ENCODE measurements at places on chromosomes 5 and 9. TPM values are rescaled to one million over a fixed set of nuclear protein-coding genes. Genes with fewer than 3 reads are reported as not detected.

GRCh38 chr9:122016309-122016708, 76.8 kb downstream of the TTLL11 start:
- DNase-seq = peak; percentile 38

DNA sequence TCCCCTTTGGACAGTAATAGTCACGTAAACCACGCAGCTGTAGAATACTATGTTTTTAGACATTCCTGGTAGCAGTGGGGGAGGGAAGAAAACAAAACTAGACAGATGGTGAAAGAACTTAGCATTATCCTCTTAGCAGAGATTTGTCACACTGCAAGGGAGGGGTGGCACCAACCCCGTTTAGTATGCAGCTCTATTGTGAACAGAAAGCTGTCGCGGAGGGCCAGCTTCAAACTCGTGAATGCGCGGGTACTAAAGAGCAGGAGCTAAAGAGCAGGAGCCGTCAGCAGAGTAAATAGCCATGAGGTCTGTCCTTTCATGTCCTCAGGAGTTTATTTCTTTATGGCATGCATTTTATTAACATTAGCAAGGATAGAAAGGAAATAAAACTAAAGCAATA, 141.9 kb upstream of the SLC12A2 start:
- DNase-seq = peak; percentile 52

DNA sequence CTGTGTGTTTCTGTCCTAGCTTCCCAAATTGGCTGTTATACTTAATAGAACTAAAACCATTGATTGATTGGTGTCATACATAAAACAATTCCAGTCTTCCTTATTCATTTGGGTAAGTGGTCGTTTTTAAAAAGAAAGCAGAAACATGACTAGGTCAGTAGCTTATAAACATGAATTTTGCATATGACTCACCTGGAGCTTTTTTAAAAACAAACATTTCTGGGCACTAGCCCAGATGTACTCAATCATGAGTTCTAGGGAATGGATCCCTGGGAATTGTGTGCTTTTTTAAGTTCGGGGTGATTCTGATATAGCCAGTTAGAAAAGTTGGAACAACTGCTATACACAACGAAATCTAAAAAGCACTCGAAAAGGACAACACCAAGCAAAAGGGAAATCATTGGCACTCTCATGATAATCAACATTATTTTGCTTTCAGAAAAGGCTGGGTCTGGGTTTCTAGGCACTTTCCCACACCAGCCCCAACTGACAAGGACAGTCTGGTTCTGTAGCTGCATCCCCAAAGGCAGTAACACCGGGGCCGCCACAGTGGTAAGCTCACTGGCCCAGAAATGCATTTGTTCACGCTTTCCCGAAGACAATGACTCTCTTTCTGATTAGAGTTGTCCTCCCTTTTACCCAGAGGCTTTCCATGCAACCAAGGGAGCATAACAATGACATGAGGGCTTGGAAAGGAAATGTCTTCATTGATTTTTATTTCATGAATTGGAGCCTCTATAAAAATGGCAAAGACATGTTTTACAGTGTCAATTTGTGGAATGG, 664.9 kb upstream of the WWC1 start:
- DNase-seq = no peak

The LCP2 gene
- total RNA-seq = 0.22 TPM

The PRXL2C gene
- 23.5 TPM for total RNA-seq

The GFI1B gene
- total RNA-seq = not detected

- DNase-seq = no peak
Observed at GRCh38 chr9:117952581-117952980, 248.4 kb downstream of the TLR4 start.

The PCDHB3 gene
- total RNA-seq = 0.60 TPM

The ZBTB6 gene
- 14.3 TPM for total RNA-seq

DNA sequence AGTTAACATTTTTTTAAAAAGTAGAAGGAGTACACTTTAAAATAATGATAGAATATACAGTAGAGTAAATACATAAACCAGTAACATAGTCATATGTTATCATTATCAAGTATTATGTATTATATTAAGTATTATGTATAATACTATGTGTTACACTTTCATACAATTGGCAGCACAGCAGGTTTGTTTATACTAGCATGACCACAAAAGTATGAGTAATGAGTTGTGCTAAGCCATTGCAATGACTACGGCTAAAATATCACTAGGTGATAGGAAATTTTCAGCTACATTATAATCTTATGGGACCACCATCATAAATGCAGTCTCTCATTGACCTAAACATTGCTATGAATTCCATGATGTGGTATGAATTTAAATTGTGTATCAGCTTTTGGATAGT, 506.0 kb downstream of the HTR1A start:
- DNase-seq = no peak

- DNase-seq = peak; percentile 46
Observed at GRCh38 chr9:115944166-115944948, 209.2 kb upstream of the PAPPA start.

The CD14 gene
- total RNA-seq = 1.1 TPM

GRCh38 chr5:149298842-149299404, 27.3 kb downstream of the AFAP1L1 start:
- DNase-seq = peak; percentile 97

- peak; percentile 74 for DNase-seq
Observed at GRCh38 chr9:132169672-132170392, 8.0 kb downstream of the NTNG2 start.

DNA sequence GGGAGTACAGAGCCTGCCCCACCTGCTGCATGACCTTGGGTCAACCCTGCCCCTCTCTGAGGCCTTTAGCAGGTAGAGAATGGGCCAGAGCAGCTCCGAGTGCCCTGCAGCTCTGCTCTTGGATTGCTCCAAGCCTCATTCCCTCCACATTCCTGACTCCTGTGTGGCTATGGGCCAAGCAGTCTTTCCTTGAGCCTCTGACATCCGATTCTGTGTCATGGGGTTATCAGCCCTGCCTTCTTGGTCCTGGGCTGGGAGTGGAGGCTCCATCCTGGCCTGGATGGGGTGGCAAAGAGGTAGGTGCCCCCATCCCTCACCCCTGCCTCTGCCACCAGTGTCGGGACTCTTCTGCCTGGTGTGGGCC, 13.7 kb downstream of the FPGS start:
- DNase-seq = no peak

- DNase-seq = no peak
Observed at GRCh38 chr5:90326995-90327394, 82.6 kb downstream of the CETN3 start.

DNA sequence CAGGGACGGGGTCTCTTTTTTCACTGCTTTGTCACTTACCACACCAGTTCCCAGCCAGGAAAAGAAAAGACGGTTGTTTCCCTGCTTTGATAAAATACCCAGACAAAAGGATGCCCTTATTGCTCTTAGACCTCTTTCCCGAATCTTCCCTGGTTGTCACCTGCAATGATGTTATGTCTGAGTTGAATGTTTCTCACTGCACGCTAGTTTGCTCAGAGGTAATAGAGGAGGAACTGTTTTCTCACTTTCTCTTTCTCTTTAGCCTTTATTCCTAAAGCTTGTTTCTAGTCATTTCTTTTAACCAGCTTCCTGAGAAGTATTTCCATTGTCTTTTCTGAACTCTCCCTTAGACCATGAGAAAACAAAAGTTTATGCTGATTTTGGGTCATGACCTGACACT, 32.9 kb downstream of the ACER2 start:
- peak; percentile 25 for DNase-seq

The FBXO38 gene
- total RNA-seq = 55.2 TPM

GRCh38 chr5:100708645-100709171, 173.5 kb downstream of the FAM174A start:
- no peak for DNase-seq

The CRB2 gene
- total RNA-seq = not detected

- no peak for DNase-seq
Observed at GRCh38 chr5:131147258-131147657, 17.8 kb downstream of the HINT1 start.

DNA sequence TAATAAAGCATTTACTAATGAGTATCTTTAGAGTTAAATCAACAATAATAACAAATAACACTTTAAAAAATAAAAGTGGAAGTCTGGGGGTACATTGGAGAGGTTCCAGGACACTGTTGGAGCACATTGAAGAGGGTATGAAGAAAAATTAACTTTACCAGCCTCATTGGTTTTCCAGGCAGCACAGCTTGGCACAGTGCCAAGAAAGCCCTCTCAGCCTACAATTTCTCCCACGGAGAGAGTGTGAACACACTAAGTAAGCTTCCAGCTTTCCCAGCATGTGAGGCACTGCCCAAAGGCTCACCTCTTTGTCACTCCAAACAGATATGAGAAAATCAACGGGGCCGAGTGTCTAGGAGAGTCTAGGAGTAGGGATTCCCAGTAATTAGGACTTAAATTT, 1912.8 kb upstream of the NUDT12 start:
- peak; percentile 0 for DNase-seq

The TAF7 gene
- 56.7 TPM for total RNA-seq

The PCDHGA4 gene
- 2.0 TPM for total RNA-seq

DNA sequence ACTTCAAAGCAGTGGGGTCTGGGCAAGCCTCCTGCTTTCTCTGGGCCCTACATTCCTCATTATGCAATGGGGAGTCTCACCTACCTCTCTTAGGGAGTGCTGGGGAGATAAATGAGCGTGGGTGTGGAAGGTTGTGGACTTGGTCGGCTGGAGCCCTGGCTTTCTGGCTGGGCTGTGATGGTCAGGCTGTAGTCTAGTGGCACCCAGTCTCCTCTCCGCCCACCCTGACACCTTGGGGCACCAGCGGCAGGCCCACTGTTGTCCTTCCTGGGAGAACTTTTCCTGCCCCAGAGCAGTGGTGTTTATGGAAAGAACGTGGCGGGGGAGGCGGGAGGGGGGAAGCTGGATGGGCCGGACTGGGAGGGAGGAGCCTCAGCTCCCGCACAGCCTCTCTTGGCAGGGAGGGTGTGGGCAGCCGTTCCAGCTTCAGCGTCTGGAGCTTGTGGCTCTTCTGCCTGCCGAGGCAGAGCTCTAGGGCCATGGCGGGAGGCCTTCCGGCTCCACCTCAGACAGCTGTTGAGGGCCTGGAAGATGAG, 4.1 kb downstream of the PTGS1 start:
- DNase-seq = peak; percentile 62

DNA sequence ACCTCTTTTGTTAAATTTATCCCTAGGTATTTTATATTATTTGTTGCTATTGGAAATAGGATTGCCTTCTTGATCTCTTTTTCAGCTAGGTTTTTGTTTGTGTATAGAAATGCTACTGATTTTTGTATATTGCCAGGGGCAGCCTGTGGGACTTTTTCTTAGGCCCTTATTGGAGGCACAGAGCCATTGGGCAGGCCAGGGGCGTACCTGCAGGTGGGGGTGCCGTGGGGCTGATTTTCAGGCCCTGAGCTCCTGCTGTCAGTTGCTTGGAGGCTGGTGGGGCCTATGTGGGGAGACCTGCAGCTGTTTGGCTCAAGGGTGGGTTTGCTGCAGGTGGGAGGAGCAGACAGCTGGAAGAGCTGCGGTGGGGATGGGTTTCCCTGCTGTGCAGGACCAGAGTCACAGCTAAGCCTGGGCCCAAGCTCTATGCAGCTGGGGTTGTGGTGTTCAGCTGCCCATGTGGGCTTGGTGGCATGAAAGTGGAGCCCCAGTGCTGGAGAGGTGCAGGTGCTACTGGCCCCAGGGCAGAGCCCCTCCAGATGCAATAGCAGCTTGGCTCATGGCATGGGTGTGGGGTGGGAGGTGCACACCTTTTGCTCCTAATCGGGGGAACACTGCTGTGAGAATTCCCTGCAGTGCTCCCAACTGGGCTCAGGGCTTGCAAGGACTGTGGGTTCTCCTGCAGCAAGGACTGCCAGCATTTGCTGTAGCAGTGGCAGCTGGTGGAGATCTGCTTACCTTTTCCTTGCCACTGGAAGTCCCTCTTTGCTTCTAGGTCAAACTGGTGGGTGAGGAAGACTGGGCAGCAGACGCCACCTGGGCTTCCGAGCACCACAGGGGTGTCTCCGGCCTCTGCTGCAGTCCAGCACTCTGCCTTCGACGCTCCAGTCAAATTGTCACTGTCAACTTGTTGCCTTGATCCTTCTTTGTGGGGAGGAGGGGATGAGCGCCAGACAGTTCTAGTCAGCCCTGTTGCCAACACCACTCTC, 7.6 kb upstream of the CLPTM1L start:
- DNase-seq = no peak

DNA sequence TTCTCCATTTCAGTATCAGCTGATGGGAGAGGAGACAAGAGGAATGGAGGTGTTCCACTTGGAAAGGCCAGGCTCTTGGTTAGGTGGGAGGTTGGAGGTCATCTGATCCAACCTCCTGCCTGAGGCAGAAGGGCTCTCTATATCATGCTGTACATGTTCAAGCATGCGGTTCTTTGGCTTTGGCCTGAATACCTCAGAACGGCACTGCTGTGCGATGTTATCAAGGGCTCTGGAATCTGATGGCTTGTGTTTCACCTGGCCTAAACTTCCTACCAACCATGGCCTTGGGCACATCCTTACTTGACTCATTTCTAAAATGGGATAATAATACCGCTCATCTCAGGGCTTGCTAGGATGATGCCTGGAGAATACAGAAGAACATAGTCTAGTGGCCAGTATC, 90.1 kb upstream of the FAM169A start:
- DNase-seq = no peak

The AMBP gene
- total RNA-seq = not detected

DNA sequence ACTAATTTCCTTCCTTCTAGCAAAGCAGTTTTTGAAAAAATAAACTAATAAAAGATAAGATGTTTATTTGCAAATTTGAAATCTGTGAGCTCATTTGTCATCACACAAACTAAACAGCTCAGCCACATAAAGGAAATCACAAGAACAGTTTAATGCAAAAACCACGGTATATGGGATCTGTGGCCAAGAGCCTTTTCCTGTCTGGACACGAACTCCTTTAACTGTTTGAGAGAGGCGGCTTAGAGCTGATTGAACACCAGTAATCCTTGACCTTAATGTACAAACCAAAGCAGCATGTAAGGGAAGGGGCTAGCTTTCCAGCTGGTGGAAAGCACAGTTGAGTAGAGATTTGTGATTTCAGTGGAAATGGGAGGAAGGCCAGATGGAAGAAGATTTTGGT, 66.3 kb upstream of the SPINK5 start:
- no peak for DNase-seq

DNA sequence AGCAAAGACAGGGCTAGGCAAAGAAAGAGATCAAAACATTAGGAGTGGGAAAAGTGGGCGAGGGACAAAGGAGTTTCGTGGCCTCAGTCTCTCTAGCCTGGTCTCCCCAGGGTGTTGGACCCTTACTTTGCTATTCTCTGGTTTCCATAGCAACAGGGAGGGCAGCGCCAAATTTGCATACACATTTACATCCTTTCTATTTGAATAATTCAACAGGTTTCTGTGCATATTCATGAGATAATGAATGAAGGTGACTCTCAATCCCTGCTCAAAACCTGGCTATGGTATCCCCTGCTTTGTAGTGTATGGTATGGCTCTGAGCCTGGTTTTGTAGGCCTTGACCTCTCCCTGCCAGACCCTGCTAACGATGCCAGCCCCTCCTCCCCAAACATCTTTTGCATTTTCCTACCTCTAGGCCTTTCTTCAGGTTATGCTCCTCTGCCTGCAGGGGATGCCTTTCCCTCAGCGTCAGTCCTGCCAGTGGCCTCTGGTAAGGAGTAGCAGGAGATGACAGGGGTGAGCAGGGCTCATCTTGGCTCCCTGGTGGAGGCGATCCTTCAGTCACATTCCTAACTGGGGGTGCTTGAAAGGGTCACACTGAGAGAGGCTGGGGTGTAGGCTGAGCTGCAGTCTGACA, 9.8 kb downstream of the RPP25L start:
- no peak for DNase-seq

- DNase-seq = peak; percentile 17
Observed at GRCh38 chr5:132364319-132364718, 5.2 kb upstream of the SLC22A5 start.
